Hematopoietic multipotent progenitor cell treated with erythropoietin and hydrocortisone succinate and interleukin-3 and kit ligand, for 6 days (in vitro differentiated cells): ENCODE measurements at places on chromosomes 7 and 10.

- no peak for DNase-seq
Measured at GRCh38 chr7:141043616-141044015, 28.9 kb upstream of the MRPS33 start.

DNA sequence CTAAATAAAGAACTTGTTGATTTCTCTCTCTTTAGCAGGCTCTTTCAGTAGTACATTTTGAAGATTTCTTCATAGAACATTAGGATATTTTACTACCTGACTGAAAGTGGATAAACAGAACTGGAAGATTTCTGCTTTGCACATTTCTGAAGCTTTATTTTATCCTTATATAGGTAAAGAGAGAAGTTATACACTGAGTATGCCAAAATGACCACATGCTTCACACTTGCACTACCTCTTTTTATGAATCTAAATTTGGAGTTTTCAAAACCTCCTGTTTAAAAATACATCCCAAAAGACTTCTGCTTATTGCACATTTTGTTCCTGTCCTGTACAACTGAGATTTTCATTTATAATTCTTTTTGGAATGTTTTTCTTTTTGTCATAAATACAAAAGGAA is 197.4 kb upstream of the PRPS1L1 start:
- no peak for DNase-seq

- DNase-seq = peak; percentile 50
Measured at GRCh38 chr7:128010391-128011127, 20.7 kb downstream of the LRRC4 start.

- no peak for DNase-seq
Measured at GRCh38 chr7:123397746-123398338, 136.6 kb downstream of the IQUB start.

GRCh38 chr7:74599244-74599643 is 58.3 kb upstream of the GTF2I start:
- no peak for DNase-seq

DNA sequence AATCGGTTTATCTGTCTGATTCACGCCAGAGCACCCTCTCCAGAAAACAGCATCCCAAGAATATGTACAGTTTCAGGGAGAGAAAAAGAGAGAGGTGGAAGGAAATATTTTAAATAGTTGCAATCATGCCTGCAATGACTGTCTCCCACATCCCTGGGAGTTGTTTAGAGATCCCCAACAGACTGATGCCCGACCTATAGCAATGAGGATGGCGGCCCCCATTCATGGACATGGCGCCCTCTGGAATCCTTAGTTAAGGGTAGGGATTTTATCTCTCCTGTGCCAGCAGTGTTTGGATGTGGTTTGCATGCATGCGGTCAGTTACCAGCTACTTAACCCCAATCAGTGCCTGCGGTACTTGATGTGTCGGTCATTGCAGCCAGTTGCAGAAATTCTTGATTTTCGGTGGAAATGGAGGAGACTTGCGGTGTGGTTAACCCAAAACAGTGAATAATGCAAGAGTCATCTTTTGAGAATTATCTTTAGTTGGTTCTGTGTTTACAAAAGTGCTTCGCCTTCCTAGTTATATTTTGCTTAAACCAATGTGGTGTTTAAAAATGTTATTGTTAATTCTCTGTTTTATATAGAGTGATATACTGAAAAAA is 186.0 kb upstream of the TCF7L2 start:
- DNase-seq = no peak

- DNase-seq = no peak
Measured at GRCh38 chr7:44964831-44965440, 13.9 kb downstream of the MYO1G start.

GRCh38 chr7:151252561-151252835 is 4.0 kb upstream of the SMARCD3 start:
- DNase-seq = no peak

GRCh38 chr10:17712717-17713471 is 39.1 kb upstream of the TMEM236 start:
- no peak for DNase-seq

DNA sequence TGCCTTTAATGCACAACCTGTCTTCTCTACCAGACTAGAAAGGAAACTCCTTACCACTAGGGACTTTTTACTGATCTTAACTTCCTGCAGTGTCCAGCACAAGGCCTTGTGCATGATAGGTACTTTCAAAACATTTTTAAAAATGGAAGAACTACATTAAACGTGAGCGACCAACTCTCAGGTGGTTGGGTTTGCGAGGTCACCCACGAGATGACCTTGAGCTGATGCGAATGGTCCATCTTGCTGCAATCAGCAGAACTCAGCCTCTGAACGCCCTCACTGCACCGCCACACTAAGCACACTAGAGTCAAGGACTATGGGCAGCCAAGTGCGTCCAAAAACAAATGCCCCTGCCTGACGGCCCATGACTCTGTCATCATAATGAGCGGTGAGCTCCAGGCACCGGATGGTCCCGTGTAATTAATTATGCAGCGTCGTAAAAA is 34.9 kb upstream of the PTF1A start:
- no peak for DNase-seq

DNA sequence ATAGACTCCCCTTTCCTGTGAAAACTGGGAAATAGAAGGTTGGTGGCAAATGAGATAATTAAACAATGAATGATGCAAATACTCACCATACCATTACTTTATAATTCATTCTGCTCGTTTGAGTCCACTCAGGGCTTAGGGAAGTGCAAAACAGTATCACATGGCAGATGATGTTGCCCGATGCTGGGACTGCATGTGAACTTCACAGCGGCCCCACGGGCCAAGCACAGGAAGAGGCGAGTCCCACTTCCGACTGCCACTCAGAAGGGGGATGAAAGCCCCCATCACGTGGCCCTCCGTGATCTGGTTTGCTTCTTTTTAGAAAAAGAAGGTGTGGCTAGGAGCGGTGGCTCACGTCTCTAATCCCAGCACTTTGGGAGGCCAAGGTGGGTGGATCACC is 71.5 kb downstream of the PRPF18 start:
- no peak for DNase-seq

- peak; percentile 53 for DNase-seq
Measured at GRCh38 chr7:12436896-12437535, 33.4 kb upstream of the VWDE start.

- no peak for DNase-seq
Measured at GRCh38 chr10:62514079-62514693, 140.0 kb downstream of the ZNF365 start.

DNA sequence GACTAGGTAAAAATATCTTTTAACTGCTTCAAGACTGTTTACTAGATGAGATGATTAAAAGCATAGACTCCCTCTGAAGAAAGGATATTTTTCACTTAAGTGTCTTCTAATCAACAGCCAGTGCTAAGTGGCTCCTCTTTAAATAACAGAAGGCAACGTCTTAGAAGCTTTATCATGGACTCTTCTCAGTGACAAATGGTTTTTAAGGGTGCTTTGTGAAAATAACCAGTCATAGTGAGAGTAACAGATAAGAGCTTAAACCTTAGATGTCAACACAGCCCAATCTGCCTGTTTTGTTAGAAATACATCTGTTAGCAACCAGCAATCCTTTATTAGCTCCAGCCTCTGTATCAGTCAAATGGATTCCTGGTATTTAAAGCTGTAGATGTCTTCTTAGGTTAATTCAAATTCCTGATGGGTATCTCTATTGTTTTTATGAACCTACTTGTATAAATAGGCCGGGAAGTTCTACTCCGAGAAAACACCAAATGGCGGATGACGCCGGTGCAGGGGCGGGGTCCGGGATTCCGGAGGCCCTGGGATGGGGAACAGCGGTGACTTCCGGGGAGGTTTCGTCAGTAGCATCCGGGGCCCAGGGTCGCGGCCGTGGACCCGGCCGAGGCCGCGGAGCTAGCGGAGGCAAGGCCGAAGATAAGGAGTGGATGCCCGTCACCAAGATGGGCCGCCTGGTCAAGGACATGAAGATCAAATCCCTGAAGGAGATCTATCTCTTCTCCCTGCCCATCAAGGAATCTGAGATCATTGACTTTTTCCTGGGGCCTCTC is 285.4 kb downstream of the GPR37 start:
- no peak for DNase-seq
